Stimulated activated CD4-positive, alpha-beta T cell treated with anti-CD3 and anti-CD28 coated beads, Interleukin-1b, Interleukin-23, amount 100 ng/mL, for 24 hours (primary cell): ENCODE measurements at places on chromosomes 5 and 9.

DNA sequence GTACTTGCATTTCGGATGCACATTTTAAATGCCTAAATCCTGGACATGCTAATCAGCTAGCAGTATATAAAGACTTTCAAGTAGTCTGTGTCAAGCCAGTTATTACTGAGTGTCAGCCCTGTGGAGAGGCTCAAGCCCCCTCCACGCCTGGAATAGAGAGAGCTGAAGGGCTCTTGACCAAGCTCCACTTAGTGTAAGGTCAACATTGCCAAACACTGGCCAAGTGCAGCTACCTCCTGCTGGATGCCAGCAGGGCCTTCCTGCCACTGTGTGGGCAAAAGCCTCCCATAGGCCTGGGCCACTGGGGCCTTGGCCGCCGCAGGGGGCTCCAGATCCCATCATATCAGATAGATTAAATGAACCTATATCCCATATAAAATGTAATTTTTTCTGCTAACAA lies 239.4 kb upstream of the PANK3 start:
- DNase-seq: no peak

DNA sequence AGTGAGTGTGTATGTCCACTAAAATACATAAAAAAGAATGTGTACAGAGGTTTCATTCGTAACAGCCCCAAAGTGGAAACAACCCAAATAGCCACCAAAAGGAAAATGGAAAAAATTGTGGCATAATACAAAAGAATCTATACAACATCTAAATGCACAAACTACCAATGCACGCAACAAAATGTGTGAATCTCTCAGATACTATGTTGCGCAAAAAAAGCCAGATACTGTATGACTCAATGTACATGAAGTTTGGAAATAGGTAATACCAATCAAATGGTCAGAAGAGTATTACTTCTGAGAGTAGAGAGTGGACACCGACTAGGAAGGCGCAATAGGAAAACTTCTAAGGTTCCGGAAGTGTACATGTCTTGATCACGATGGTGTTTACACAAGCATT lies 2.4 kb downstream of the XPA start:
- DNase-seq: no peak

DNA sequence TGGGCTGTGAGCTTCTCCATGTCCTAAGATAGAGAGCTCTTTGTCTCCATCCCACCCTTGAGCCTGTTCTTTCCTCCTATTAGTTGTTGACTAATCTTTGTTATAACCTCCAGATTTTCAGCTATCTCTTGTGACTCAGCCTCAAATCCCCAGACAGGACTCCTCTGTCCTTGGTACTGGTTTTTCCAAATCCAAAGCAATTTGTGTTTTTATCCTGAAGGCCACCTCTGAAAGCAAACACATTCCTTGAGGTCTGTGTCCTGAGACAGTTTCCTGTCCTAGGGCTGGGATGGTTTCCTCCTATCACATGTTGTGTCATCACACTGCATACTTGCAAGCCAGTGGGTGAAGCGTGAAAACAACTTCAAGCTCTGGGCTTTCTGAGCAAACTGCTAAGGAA lies 8.5 kb downstream of the TNC start:
- no peak for DNase-seq

DNA sequence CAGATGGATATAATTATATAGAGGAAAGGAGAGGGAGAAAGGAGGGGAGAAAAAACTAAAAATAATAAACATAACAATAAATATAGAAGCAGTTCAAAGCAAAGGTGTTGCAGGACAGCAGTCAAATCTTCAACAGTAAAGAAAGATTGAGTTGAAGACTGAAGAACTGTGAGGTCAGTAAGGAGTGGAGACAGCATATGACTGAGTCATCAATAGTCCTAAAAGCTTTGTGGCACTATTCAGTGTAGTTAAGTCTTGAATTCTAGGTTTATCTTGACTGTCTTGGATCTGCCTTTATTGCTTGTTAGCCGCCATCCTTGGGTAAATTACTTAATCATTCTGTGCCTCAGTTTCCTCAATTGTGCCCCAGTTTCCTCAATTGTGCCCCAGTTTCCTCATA lies 137.0 kb downstream of the MRPS30 start:
- DNase-seq: no peak

DNA sequence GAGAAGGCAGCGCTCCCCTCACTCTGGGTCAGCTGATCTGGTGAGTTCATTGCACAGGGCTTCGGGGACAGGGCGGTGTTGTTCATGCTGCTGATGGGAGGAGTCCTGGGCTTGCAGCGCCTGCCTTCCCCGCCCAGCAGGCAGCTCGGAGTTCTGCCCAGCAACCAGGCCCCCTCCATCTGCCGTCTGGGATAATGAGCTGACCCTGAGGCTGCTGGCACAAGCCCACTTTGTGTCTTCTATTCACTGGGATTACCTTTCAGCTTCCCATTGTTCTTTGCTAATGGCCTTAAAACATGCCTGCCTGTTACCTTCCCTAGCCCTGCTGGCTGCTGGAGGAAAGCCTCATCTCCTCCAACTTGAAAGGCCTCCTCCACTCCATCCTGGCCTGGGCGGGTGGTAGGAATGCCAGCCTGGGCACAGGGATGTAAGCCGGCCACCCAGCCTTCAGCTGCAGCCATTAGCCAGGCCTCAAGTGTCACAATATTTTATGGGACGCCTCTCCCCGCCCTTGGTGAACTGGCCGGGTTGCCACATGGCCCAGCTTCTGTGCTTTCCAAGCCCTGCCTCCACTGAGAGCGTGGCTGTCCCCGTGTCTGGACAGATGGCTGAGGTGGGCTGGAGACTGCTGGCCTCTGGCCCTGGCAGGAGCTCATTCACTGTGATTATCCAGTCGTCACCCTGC lies 70.4 kb downstream of the GADD45G start:
- DNase-seq: no peak

DNA sequence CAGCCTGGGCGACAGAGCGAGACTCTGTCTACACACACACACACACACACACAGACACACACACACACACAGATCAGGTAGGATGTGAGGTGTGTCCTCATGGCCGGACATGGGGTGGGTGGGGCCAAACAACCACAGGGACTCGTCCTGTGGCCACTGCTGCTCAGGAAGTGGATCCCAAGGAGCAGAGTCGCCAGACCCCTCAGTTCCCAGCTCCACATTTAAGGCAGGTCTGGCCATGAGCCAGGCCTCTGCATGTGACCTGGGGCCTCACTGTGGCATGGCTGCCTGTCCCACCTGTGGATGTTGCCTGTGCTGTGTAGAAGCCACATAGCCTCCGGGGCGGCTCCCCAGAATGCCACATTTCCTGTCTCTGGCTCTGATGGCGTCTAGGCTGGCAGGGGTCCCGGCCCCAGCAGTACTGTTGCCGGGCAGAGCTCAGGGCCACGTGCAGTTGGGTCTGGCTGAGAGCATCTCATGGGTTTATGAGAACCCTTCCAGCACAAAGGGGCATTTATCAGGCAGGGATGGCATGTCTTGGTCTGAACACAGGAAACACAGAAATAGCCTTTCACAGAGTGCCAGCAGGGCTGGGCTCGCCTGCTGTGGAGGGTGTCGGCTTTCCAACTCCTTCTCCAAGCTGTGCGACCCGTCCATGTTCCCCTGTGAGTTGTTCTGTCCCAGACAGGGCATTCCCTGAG lies 9.9 kb upstream of the NINJ1 start:
- no peak for DNase-seq

- DNase-seq: no peak
Observed at GRCh38 chr9:115046824-115047223, 71.1 kb downstream of the TNC start.

- no peak for DNase-seq
Observed at GRCh38 chr5:107655831-107656230, 14.9 kb downstream of the EFNA5 start.
